ENCODE measurements at places on chromosomes 1 and 21. TPM values are rescaled to one million over a fixed set of nuclear protein-coding genes. Genes with fewer than 3 reads are reported as not detected.

CELA2B gene
- total RNA-seq: not detected

S100A14 gene
- total RNA-seq: not detected

ZCCHC17 gene
- total RNA-seq: 80.4 TPM

FAAH gene
- 1.4 TPM for total RNA-seq

NUF2 gene
- total RNA-seq: 24.6 TPM

OR2T29 gene
- total RNA-seq: not detected

All from melanocyte of skin (primary cell).